CD4-positive, alpha-beta T cell treated with Interleukin-15 for 4 hours (primary cell): ENCODE measurements at places on chromosomes 12 and 14.

DNA sequence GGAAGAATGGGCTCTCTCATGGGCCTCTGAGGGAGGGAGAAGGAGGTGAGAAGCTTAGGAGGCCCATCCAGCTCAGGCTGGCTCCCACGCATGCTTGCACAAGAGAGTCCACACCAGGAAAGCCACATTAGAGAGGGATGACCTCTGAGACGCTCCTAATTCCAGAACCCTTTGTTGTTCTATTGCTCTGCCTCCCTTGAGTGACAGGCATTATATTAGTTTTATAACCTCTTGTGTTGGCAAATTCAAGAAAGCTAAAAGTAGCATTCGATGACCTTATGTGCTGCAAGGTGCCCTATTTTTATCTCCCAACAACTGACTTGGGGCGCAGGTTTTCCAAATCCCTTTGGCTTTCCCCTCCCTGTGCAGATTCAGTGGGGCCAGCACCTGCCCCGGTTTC, 190.1 kb downstream of the KSR2 start:
- DNase-seq: no peak

DNA sequence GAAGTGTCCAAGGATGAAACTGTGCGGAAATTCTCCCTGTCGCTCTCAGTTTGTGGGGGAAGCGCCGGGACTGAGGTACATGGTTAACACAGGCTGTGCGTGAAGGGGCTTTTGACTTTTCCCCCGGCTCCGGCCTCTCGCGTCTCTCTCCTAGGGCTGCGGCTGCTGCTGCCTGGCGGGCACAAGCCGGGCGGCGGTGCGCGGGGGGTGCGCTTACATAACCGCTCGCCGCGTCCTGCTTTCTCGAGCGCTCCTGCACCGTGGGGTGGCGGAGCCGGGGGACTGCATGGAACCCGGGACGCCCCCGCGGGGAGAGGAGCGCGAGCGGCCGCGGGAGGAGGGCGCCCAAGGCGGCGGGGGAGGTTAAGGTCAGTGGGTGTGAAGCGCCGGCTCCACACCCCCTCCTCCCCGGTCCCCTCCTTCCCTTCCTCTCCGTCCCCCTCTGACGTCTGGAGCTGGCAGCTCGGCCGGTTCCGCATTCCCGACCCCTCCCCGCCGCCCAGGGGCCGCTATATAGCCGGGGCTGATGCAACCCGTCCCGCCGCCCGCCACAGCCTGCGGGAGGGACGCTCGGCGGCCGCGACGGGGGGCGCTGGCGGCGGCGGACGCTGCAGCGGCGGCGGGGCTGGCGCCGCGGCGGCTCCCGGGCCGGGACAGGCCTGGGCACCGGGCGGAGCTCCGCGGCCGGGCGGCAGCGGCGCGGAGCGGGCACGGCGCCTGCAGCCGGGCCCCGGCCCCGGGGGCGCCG, at the start of gene JDP2:
TSS of gene JDP2 (plus strand) at position 541 of the 748 bp plus-strand sequence. CDS start 9,899 bp downstream, outside the sequence.
- peak; percentile 10 for DNase-seq

GRCh38 chr12:107509421-107509820, 176.2 kb upstream of the PWP1 start:
- DNase-seq: no peak

- no peak for DNase-seq
These were observed 121.1 kb downstream of the PLXNC1 start for GRCh38 chr12:94269316-94269999.

GRCh38 chr12:26833743-26834490, 923 bp upstream of the ITPR2 start:
- DNase-seq: peak; percentile 25

DNA sequence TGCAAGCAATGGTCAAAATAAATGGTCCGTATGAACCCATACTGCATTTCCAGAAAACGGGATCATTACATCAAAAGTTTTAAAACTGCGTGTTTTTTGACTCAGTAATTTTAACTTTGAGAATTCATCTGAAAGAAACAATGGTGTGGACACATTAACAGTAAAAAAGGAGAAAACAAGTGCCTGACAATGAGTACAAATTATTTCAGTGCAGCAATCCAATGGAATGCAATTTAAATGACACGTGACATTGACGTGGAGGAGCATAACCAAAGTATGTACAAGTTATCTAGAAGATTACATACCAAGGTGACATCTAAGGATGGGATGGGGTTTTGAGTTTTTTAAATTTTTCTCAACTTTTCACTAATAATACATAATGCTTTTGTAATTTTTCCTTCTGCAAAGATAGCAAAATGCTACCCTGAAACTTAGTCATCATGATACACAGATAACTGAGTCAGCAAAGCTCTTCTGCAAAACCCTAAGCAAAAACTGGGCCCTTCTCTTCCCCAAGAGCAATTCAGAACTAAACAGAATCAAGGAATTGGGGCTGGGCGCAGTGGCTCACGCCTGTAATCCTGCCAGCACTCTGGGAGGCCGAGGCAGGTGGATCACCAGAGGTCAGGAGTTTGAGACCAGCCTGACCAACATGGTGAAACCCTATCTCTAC, 20.4 kb downstream of the HNRNPC start:
- no peak for DNase-seq

DNA sequence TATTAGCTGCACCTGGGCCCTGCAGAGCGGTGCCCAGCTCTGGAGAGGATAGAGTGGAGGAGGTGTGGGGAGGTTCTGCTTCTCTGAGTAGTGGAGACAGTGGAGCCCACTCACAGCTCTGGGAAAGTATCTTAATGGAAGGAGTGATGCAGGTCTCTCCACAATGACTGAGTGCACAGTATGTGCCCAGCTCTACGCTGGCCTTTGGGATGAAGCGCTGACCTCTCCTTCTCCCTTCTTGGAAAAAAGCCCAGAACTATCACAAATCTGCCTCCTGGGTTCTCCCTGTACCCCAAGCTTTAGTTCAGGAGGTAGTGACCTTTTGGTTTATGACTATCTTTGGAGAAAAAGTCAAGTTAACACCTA, 495 bp upstream of the KRT3 start:
- no peak for DNase-seq

GRCh38 chr14:76514213-76514998, 138.5 kb downstream of the ESRRB start:
- no peak for DNase-seq

- no peak for DNase-seq
These were observed 51.4 kb downstream of the ACACB start for GRCh38 chr12:109167781-109168180.

DNA sequence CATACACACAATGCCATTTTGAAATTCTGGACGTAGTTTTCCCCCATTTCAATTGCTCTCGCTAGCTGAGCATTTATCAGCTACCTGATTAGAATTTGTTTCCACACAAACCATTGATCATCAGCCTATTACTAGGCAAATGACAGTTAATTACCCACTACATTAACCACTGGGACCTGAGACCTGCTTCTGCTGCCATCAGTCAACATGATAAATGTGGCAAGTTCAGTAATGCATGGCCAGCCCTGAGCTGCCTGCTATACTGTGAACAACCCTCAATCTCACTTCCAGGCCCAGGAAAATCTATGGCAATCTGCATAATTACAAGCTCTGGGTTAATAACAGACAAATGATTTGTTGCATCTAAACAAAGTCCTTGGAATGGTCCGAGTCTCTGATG, 43.5 kb downstream of the LMO3 start:
- DNase-seq: no peak
